ENCODE measurements at places on chromosomes 1 and 21.

- DNase-seq = no peak
Measured at GRCh38 chr21:16870103-16870502, 642.7 kb upstream of the CXADR start.

GRCh38 chr21:42535602-42536171, 22.0 kb downstream of the SLC37A1 start:
- DNase-seq = no peak

DNA sequence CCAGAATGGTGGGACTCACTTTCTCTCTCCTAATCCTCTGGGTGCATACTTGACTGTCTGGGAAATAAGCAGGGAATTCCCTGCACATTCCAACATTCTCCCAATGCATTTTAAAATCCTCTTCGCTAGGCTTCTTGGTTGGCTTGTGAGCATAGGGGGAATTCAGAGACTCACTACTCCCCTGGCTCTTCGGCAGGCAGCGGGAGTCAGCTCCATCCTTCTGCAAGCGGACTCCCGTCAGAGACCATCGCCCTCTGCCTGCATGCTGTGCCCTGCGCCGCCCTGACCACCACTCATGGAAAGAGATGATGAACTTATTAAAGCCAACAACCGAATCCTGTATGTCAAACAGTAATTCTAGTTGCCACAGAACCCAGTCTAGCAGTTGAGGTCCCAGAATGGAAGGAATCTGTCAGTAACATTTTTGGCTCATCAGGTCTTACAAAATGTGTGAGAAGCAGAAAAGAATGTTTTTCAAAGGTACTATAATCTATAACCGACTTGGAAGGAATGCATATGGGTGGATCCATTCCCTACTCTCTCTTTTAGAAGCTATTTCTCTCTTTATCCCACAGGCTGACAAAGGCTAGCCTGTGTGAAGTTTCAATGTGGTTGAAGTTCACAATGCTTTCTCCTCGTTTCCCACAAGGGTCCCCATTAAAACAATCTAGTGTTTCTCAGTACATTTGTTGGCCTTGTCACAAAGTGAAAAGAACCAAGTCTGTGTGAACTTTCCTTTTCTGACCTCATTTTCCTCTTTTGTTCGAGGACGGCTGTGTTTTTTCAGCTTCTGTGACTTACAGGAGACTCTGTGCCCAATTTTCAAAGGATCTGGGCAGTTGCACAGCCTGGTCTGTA, 119.1 kb upstream of the ADAR start:
- no peak for DNase-seq

- DNase-seq = peak; percentile 79
Measured at GRCh38 chr21:25456672-25457071, 150.6 kb downstream of the MRPL39 start.

Data from CD4-positive, alpha-beta T cell treated with Interleukin-4 for 1 hour (primary cell).